ENCODE measurements at places on chromosomes 7 and 10. TPM values are rescaled to one million over a fixed set of nuclear protein-coding genes. Genes with fewer than 3 reads are reported as not detected.

Gene STX1A
- polyA plus RNA-seq: 11.8 TPM

Gene SLC35B4
- polyA plus RNA-seq: 20.2 TPM

Gene CRHR2
- 0.42 TPM for polyA plus RNA-seq

Gene PLPP4
- polyA plus RNA-seq: 2.0 TPM

Gene LIPK
- polyA plus RNA-seq: not detected

Gene OR6B1
- not detected for polyA plus RNA-seq

Gene MRM2
- 53.5 TPM for polyA plus RNA-seq

Gene NUDT13
- polyA plus RNA-seq: 1.7 TPM

Gene DGKI
- polyA plus RNA-seq: 61.4 TPM

Gene UCN3
- polyA plus RNA-seq: not detected

Gene IMPDH1
- 20.5 TPM for polyA plus RNA-seq

Gene FXYD4
- polyA plus RNA-seq: not detected

Gene PRKCQ
- polyA plus RNA-seq: 4.3 TPM

Gene SUN3
- 1.7 TPM for polyA plus RNA-seq

Gene THNSL1
- polyA plus RNA-seq: 6.9 TPM

Gene PRLHR
- not detected for polyA plus RNA-seq

Gene ZMIZ2
- 70.2 TPM for polyA plus RNA-seq

Gene AQP1
- polyA plus RNA-seq: 33.3 TPM

Gene ZNF804B
- not detected for polyA plus RNA-seq

Gene HTR5A
- polyA plus RNA-seq: not detected

Gene PDE6C
- 0.12 TPM for polyA plus RNA-seq

Gene C10orf143
- polyA plus RNA-seq: 5.7 TPM

Gene NXPH1
- 1.7 TPM for polyA plus RNA-seq

Gene MMD2
- not detected for polyA plus RNA-seq

Gene EIF5AL1
- polyA plus RNA-seq: 1.5 TPM

Gene PON3
- polyA plus RNA-seq: not detected

Gene SPACDR
- 1.2 TPM for polyA plus RNA-seq

Gene TSPAN33
- 15.6 TPM for polyA plus RNA-seq

Gene NOD1
- 20.3 TPM for polyA plus RNA-seq

Gene TEX47
- not detected for polyA plus RNA-seq
